ENCODE measurements at places on chromosomes 5 and 9. TPM values are rescaled to one million over a fixed set of nuclear protein-coding genes. Genes with fewer than 3 reads are reported as not detected.

DNA sequence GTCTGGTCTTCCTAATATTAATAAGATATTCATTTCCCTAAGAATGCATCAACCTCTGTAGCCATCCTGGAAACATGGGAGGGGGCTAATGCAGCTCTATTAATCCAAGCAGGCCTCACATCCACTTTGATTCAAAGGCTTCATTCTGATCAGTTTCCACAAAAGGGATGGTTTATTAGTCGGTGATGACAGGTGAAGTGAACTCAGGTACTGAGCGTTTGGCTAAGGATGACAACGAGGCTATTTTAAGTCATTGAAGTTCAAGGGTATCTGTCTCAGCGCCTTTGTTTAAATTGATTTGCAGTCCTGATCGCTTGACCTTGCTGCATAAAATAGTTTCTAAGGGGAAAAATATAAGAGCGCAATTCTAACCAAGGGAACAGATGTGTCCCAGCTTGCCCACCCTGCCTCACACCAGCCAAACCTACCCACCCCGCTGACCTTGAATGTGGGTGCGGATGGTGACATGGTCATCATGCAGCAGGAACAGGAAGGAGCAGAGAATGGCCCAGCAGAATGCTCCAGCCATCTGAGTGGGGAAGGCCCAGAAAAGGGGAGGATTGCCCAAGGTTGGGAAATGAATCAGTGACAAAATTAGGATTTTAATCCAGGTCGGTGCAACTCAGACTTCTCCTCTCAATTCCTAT, 70.5 kb upstream of the ZNF618 start:
- no peaks in the 10 kb centered on the region for H3K4me1 ChIP-seq
- H3K27ac ChIP-seq, result no peak overlapping the region
- H3K36me3 ChIP-seq, result no peaks in the 10 kb centered on the region
- H3K4me3 ChIP-seq, result no peak overlapping the region

DNA sequence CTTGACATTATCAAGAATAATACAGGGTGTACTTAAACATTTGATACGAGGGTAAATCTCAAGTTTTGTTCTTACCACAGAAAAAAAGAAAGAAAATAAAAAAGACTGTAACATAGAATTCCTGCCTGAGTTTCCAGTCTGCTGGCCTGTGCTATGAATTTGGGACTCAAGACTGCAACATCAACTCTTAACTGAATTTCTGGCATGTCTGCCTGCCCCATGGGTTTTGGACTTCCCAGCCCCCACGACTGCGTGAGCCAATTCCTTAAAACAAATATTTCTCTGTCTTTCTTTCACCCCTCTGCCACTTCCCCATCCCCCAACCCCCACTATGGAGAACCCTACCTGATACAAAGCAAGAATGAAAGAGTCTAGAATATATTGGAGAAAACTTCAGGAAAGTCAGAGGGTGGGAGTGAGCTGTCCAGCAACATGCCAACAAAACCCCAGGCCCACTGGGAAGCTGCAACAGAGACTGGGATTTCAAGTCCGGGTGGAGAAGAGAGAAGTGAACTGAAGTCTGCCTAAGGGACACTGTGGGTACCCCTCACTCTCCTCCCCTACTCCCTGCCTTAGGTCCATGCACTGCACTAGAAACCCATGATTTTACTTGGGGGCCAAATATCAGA, 43.0 kb downstream of the MARCHF3 start:
- no peak overlapping the region for H3K27ac ChIP-seq
- H3K4me1 ChIP-seq, result peaks cover 23% of the 10 kb centered on the region
- no peak overlapping the region for H3K4me3 ChIP-seq
- DNase-seq, result no peak

DNA sequence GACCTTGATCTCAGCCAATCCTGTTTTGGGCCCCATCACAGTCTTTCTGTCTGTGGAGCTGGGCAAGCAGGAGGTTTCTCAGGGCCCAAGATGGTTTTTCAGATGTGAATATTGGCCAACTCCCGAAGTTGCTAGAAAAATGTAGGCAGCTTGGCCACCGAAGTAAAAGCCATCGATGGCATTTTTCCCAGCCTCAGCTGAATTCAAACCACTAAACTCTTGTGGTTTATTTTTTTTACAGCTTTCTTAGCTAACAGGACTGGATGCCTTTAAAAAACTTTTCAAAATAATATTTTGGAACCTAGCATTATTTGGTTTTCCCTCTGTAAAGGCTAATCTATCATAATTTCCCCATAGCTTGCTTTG, 102.5 kb upstream of the ERCC6L2 start:
- no peaks in the 10 kb centered on the region for H3K4me1 ChIP-seq
- no peak for DNase-seq
- no peak overlapping the region for H3K27ac ChIP-seq
- no peak overlapping the region for H3K4me3 ChIP-seq
- no peaks in the 10 kb centered on the region for H3K36me3 ChIP-seq

DNA sequence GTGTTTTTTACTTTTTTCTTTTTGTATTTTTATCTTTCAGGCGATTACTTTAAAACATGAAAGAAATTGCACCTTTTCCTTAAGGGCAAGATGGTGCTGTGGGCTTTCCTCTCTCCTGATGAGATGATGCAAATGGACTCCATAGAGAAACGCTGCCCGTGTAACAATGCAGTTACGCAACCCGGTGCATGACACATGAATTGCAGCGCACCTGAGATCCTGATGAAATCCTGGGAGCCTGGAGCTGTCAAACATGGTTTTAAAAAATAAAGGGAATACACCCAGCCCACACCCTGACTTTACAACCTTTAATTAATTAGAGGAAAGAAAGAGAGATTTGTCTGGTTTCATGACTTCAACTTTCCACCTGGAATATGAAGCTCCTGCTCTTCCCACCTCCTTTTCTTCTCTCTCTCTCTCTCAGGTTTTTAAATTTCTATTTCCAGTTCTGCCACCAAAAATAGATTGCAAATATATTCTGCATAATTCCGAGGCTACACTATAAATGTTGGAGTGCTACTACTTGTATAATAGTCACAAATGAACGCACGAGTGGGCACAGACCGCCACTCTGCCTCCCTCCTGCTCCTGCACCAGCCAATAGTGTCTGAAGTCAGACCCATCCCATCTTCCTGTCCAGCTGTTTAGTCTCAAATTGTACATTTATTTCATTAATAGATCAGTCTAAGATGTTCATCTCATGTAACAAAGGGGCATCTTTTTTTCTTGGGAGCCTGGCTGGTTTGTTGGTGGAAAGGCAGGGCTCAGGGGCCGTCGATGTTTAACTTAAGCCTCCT, 179.1 kb downstream of the AUH start:
- H3K4me3 ChIP-seq, result no peak overlapping the region
- H3K27ac ChIP-seq, result no peak overlapping the region
- no peaks in the 10 kb centered on the region for H3K36me3 ChIP-seq
- no peaks in the 10 kb centered on the region for H3K27me3 ChIP-seq

DNA sequence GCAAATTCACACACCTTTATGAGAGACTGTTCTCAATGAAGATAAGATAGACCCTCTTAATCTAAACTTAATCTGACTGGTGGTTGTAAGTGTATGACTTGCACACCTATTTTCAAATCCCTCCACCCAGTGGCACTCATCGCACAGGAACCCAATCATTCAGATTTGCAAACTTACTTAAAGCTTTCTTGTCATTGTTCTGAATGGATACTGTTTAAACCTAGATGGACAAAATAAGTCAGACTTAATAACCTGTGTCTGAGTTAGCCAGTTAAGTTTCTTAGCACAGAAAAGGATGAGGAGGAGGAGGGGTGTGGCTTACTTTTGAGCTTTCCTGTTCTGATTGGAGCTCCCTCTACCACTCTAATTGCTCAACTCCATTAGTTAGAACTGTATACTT, 252.4 kb upstream of the CCNH start:
- no peak for DNase-seq
- no peak overlapping the region for H3K27ac ChIP-seq
- no peaks in the 10 kb centered on the region for H3K4me1 ChIP-seq
- H3K4me3 ChIP-seq, result no peak overlapping the region

GRCh38 chr5:168216989-168217388, 74.5 kb upstream of the WWC1 start:
- no peaks in the 10 kb centered on the region for H3K27me3 ChIP-seq
- no peak for DNase-seq
- no peak overlapping the region for H3K4me3 ChIP-seq
- H3K36me3 ChIP-seq, result no peaks in the 10 kb centered on the region
- no peak overlapping the region for H3K27ac ChIP-seq

- no peaks in the 10 kb centered on the region for H3K4me1 ChIP-seq
- H3K27me3 ChIP-seq, result no peaks in the 10 kb centered on the region
- no peaks in the 10 kb centered on the region for H3K36me3 ChIP-seq
- H3K27ac ChIP-seq, result no peak overlapping the region
- DNase-seq, result no peak
- H3K4me3 ChIP-seq, result no peak overlapping the region
Observed at GRCh38 chr5:155700333-155700732, 626.6 kb upstream of the SGCD start.

DNA sequence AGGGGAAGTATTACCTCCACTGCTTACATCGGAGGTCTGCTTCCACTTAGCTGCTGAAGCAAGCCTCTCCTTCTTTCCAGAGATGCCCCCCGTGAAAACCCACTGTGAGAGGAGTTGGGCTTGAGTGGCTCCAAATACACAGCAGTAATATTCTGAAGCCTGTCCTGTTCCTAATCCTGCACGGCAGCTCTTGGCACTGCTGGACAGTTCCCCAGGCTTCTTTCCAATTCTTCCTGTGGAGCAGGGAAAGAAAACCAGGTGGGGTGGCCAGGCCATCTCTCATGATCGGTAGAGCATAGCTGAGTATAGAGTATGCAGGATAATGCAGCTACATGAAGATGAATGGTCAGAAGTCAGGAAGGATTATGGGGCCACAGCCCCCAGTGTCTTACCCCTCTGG, 335.3 kb downstream of the MARCHF11 start:
- H3K4me3 ChIP-seq, result no peak overlapping the region
- no peaks in the 10 kb centered on the region for H3K36me3 ChIP-seq
- no peaks in the 10 kb centered on the region for H3K4me1 ChIP-seq
- no peaks in the 10 kb centered on the region for H3K27me3 ChIP-seq
- DNase-seq, result no peak
- no peak overlapping the region for H3K27ac ChIP-seq

GRCh38 chr9:20988061-20988460, 43.4 kb downstream of the HACD4 start:
- H3K27ac ChIP-seq, result no peak overlapping the region
- H3K4me3 ChIP-seq, result no peak overlapping the region
- no peak for DNase-seq
- H3K36me3 ChIP-seq, result peaks cover 7% of the 10 kb centered on the region
- no peaks in the 10 kb centered on the region for H3K27me3 ChIP-seq
- no peaks in the 10 kb centered on the region for H3K4me1 ChIP-seq

DNA sequence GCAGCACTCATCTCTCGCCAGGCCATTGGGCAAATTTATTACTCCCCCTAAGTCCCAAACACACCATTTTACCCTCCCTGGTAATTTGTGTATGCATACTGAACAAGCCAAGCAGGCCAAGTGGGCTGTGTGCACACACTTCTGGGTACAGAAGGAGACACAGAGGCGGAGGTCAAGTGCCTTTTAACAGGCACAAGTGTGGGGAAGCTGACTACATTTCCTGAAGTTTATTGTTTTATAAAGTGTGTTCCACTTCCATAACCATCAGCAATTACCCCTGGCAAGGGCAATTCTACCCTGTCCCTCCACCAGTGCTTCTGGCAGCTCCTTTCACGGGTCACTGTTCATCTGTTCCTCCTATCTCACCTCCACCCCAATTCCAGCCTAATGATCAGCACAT, 93.9 kb downstream of the SETX start:
- no peak overlapping the region for H3K27ac ChIP-seq
- peaks cover 49% of the 10 kb centered on the region for H3K36me3 ChIP-seq
- H3K4me1 ChIP-seq, result peaks cover 10% of the 10 kb centered on the region

DNA sequence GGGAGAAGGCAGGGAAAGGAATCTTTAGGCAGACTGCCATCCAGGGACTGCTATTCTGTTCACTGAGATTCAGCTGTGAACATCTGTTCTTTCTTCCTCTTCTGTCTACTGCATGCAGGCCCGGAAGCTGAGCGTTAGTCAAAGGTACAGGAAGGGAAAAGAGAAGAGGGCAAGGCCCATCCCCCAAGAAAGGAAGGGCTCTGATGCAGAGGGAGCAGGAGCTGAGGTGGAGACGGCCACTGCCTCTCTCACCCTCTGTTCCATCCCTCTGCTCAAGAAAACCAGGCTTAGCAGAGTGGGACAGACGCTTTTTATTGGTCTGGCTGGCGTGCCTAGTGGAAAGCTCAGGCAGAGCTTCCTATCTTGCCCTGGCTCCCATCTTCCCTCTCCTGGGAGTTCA, 57.6 kb downstream of the PFDN1 start:
- no peaks in the 10 kb centered on the region for H3K27me3 ChIP-seq
- no peak overlapping the region for H3K4me3 ChIP-seq
- H3K36me3 ChIP-seq, result no peaks in the 10 kb centered on the region
- no peak for DNase-seq

GRCh38 chr9:71669284-71669995, 98.9 kb downstream of the CEMIP2 start:
- no peak overlapping the region for H3K4me3 ChIP-seq
- H3K27me3 ChIP-seq, result no peaks in the 10 kb centered on the region
- H3K36me3 ChIP-seq, result no peaks in the 10 kb centered on the region
- DNase-seq, result no peak

DNA sequence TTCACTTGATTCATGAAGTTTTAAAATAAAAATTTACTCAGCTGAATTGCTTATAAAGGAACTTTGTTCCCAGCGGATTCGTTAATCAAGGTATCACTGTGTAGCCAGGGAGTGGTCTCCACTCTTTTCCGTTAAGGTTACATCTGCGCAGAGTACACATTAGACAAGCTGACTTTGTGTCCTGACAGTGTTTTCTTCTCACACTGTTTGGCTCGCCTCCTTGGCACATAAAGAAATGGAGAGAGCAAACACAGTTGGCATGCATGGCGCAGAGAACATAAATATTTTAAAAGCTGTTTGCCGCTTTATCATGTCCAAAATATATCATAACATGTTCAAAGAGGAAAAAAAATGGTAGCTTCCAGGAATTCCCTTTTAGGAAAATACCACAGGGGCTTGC, 153.2 kb downstream of the EDIL3 start:
- no peak for DNase-seq
- H3K27ac ChIP-seq, result no peak overlapping the region
- no peaks in the 10 kb centered on the region for H3K4me1 ChIP-seq
- H3K36me3 ChIP-seq, result no peaks in the 10 kb centered on the region
- H3K4me3 ChIP-seq, result no peak overlapping the region
- H3K27me3 ChIP-seq, result no peaks in the 10 kb centered on the region

- H3K27me3 ChIP-seq, result no peaks in the 10 kb centered on the region
- no peaks in the 10 kb centered on the region for H3K36me3 ChIP-seq
- no peaks in the 10 kb centered on the region for H3K4me1 ChIP-seq
- no peak for DNase-seq
Observed at GRCh38 chr9:118222375-118222774, 518.2 kb downstream of the TLR4 start.

Gene PCDHA10
- not detected for polyA plus RNA-seq

Gene DMGDH
- polyA plus RNA-seq, result 0.80 TPM

Gene HINT1
- polyA plus RNA-seq, result 388 TPM

Gene MAP1B
- 1.2 TPM for polyA plus RNA-seq

Gene PLPPR1
- not detected for polyA plus RNA-seq

Gene NOXA1
- 0.43 TPM for polyA plus RNA-seq

Gene CAVIN4
- polyA plus RNA-seq, result 25.6 TPM

Gene PLEKHG4B
- polyA plus RNA-seq, result not detected

Data from psoas muscle (tissue), 8 donors.